CD8-positive, alpha-beta memory T cell (primary cell): ENCODE measurements at places on chromosomes 12 and 14. TPM values are rescaled to one million over a fixed set of nuclear protein-coding genes. Genes with fewer than 3 reads are reported as not detected.
A peak's percentile ranks its signal among the peaks of the same experiment; 100 is the strongest.

The MYO1A gene
- polyA plus RNA-seq, result 0.40 TPM

The HOXC6 gene
- not detected for polyA plus RNA-seq

- no peak for DNase-seq
These were observed 48.4 kb downstream of the SMIM41 start for GRCh38 chr12:52127683-52128450.

GRCh38 chr14:102323102-102323501 lies 3.6 kb downstream of the ZNF839 start:
- DNase-seq, result no peak

The POLE gene
- polyA plus RNA-seq, result 4.2 TPM

- peak; percentile 45 for DNase-seq
These were observed 22.3 kb downstream of the PLEKHG3 start for GRCh38 chr14:64726585-64726890.

The ASIC1 gene
- polyA plus RNA-seq, result 0.07 TPM

GRCh38 chr12:12818701-12819100 lies 5.6 kb downstream of the DDX47 start:
- no peak for DNase-seq

The ANG gene
- polyA plus RNA-seq, result 1.4 TPM

The KRT80 gene
- not detected for polyA plus RNA-seq

DNA sequence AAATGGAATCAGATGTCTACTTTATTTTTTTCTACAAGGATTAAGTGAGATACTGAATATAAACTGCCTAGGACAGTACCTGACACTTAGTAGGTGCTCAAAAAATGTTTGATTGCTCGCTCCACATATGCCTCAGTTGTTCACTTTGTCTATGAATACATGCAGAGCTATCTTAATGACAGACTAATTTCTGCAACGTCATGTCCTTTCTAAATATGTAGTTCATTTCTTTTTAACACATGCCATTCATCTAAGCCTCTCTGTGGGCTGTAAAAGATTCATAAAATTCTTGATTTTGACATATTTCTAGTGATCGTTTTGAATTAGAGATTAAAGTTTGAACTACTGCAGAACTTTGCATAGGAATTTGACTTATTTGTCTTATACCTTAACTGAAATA lies 176.3 kb upstream of the STXBP6 start:
- no peak for DNase-seq

- DNase-seq, result no peak
These were observed 129.1 kb upstream of the MAX start for GRCh38 chr14:65231286-65231980.

The AMHR2 gene
- polyA plus RNA-seq, result not detected

DNA sequence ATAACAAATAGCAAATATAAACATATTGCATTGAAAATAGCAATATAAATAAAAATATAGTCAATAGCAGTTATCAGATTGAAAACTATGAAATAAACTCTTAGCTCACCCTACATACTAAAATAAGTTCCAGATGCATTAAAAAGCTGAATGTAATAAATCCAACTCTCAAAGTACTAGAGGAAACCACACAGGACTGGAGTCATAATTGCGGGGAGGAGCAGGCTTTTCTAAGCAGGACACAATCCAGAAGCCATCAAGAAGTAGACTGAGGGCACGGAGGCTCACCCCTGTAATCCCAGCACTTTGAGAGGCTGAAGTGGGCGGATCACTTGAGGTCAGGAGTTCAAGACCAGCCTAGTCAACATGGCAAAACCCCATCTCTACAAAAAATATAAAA lies 22.2 kb downstream of the GSC start:
- no peak for DNase-seq

The IGF1 gene
- polyA plus RNA-seq, result not detected

- no peak for DNase-seq
These were observed 1022.9 kb downstream of the LRFN5 start for GRCh38 chr14:42629553-42629952.

DNA sequence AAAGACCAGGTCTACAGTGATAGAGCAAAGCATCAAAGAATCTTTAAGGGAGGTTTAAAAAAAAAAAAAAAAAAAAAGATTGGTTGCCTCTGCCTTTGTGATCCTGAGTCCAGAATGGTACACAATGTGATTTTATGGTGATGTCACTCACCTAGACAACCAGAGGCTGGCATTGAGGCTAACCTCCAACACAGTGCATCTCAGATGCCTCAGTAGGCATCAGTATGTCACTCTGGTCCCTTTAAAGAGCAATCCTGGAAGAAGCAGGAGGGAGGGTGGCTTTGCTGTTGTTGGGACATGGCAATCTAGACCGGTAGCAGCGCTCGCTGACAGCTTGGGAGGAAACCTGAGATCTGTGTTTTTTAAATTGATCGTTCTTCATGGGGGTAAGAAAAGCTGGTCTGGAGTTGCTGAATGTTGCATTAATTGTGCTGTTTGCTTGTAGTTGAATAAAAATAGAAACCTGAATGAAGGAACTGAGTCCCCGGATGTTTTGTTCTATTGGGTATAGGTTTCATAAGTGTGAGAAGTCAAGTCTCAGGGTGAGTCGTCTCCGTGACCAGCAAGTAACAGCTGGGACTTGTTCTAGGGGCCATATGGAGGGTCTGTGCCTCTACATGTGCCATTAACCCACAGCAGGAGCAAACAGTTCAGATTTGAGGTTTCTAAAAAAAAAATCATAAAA lies 9.3 kb downstream of the PEBP1 start:
- DNase-seq, result no peak

GRCh38 chr12:18718462-18718861 lies 19.4 kb downstream of the PLCZ1 start:
- no peak for DNase-seq

The RDH16 gene
- 0.20 TPM for polyA plus RNA-seq

The PDZRN4 gene
- not detected for polyA plus RNA-seq

DNA sequence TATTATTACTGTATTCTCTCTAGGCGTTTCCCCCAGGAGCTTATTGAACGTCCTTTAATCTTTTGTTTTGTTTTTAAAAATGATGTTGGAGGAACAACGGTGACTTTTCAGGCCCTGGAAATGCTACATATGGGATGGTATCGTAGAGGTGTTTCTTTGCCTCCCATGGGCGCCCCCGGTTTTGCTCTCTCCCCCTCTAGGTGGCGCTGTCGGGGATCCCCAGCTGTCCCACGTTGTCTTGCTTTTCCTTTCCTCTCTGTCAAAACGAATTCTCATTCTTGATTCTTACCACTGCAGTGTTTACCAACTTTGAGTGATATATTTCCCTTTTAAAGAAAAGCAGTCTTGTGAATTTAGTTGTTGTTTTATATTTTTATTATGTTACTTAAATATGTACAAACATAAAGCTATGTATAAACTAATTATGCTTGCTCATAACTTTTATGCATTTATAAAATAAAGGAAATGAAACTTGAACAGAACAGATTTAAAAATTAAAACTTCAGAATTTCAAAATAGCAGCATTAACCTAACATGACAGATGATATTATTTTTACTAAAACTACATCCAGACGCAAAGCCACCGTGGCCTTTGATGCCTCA lies 171.9 kb downstream of the RGS6 start:
- DNase-seq, result no peak

The LRRC10 gene
- not detected for polyA plus RNA-seq

GRCh38 chr12:43826681-43827080 lies 9.2 kb upstream of the TMEM117 start:
- no peak for DNase-seq

GRCh38 chr14:51521764-51522163 lies 129.9 kb upstream of the FRMD6 start:
- no peak for DNase-seq

DNA sequence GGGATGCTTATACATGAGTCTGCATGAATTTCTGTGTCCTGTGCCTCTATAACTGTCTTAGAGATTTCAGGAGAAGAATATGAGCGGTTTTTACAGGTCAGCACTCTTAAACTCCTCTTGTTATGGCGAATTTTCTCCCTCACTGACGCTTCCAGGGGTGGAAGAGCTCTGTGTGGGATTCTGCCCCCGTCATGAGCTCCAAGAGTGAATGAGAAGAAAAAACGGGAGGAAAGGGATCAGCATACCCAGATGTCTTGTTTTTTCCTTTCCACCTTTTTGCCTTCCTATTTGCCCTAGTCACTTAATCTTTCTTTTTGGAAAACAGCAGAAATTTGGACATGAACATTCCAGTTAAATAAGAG lies 651 bp downstream of the PFKM start:
- no peak for DNase-seq

The MYF5 gene
- not detected for polyA plus RNA-seq

The SPIC gene
- polyA plus RNA-seq, result not detected

The MSI1 gene
- polyA plus RNA-seq, result not detected

DNA sequence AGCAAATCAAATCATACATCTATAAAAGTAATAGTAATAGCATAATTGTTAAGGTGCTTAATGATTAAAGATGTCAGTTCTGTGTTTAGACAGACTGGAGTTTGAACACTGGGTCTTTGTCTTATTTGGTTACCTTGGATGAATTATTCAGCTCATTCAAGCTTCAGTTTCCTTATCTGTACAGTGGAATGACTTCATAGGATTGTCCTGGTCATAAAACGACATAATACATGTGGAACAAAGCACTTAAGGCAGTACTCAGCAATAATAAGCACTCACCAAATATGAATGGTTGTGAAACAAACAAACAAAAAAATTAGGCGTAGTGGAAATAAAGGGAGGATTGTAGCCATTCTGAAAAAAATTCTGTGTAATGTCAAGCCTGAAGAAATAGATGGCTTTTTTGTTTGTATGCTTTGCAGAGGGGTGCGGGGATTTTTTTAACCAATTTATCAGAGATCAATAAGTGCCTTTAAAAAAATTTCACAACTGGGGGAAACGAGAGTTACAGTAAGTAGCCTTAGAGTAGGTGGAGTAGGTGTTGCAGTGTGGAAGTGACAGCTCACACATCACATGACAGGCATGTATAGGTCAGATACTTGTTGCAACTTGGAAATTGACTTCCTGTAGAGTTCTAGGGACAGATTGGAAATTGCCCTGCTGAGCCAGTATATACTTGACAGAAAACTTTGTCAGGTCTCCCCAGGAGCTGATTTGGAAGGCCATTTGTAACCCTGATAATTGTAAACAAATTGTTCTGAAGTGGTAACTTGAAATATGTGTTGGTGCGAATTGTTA lies 157.7 kb downstream of the SLC15A5 start:
- DNase-seq, result no peak

The GZMB gene
- polyA plus RNA-seq, result 78.6 TPM

GRCh38 chr14:105487449-105487985 lies 831 bp downstream of the CRIP1 start:
- DNase-seq, result peak; percentile 70

The OXA1L gene
- polyA plus RNA-seq, result 57.3 TPM

- no peak for DNase-seq
These were observed 125.7 kb downstream of the HMGA2 start for GRCh38 chr12:65949971-65950370.

DNA sequence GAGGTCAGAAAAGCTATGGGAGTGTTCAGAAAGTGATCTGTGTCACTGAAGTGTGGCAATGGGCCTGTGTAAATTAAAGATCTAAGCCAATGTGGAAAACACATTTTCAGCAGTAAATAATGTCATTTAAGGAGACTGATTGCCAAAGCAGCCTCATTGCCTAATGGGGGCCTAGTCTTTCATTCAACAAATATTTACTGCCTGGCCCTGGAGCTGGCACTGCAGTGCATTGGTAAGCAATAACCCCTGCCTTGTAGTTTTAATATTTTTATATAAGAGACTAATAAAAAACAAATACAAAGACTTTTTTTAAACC lies 326.6 kb downstream of the BTG1 start:
- no peak for DNase-seq

- peak; percentile 74 for DNase-seq
These were observed 818 bp upstream of the SUOX start for GRCh38 chr12:55996201-55996714.

The FAM186B gene
- polyA plus RNA-seq, result not detected

DNA sequence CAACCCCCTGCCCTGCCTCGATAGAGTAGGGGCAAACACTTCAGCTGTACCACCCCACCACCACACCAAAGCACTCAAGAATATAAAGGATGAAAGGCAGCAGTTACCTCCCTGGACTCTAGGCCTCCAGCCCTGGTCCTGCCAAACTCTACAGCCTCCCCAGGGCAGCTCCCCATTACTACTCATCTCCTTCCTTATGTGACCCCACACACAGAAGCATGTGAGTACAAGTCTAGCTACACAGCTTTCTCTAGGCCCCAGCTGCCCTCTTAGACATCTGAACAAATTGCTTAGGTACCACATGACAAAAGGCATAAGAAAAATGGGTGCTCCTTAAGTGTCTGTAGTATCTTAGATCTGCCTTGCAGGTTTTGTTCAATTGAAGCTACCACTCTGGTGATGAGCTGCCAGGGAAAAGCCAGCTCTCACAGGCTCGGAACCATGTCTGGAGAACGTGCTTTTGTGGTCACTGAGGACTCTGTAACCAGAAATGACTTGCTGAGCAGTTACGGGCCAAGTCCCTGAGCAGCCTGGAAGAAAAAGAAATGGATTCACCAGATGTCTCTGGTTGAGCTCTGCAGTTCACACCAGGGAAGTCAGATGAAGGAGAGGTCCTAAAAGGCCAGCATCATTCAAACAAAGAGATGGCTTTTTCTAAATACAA lies 32.8 kb downstream of the FMNL3 start:
- DNase-seq, result no peak

- DNase-seq, result no peak
These were observed 651.5 kb downstream of the FSCB start for GRCh38 chr14:43855556-43855955.

DNA sequence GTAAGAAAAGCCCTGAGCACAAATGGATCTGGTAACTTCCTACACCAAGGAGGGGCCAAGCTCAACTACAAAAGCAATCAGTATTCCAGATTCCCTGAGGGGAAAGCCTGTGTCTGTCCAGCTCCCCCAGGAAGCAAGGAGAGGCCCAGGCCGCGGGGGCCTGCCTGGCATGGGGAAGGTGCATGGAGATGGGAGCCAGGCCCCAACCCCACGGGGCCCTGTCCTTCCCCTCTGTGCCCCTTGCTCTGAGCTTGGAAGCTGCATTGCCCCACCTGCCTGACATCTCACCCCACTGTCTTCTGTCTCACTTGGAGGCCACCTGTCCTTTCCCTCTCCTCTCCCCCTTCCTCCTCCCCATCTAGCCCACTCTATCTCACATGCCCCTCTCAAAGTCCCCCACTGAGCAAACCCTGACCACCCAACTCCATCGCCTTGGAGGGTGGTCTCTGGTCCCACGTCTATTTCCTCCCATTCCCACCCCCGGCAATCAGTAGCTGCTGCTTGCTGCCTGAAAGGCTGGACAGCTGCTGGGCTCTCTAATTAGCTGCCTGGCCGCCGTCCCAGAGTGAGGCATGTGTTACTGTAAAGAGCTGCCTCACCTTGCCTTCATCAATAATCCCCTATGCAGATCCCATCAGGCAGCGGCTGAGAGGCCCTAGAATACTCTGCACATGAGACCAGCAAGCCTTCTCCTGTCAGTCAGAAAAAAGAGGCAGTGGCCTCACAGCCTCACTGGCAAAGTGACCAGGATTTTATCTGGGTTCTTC lies 3.4 kb upstream of the TMEM229B start:
- DNase-seq, result no peak

The INSM2 gene
- polyA plus RNA-seq, result not detected

DNA sequence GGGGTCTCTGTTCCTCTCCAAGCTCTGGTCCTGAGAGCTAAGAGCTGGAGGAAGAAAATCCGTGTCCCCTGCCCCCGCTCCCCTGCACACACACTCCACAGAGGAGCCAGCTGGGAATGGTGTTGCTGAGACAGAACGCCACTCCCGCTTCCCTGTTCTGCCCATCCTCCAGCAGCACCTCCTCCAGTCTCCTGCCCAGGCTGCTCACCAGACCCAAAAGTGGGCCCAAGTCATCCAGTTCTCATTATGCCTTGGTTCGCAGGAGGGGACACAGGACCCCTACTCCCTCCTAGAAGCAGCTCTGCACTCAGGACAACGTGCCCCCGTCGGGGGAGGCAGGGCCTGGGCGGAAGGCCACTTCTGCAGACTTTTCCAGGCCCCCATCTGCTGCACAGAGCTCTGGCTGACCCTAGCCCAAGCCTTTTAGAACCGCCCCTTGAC lies 830 bp upstream of the TRMT61A start:
- no peak for DNase-seq
